ENCODE measurements at places on chromosomes 1 and 21.
A peak's percentile ranks its signal among the peaks of the same experiment; 100 is the strongest.

DNA sequence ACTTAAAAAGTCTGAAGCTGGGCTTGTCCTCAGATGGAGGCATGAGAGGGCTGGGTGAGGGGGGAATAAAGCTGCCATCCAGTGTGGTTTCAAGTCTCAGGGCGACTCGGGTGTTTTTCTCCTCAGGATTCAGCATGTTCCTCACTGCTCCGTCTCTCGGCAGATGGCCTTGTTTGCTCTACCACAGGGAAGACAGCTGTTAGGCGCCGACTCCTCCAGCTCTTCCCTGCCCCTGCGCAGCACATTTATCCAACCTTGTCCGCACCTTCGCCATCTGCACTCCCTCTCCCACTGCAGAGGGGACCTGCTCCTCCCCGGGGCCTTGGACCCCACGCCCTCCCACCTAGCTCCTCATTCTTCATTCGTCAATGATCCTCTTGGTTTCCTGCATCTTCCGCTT, 16.6 kb upstream of the S100A11 start:
- H3K27ac ChIP-seq: no peak overlapping the region
- DNase-seq: no peak
- H3K36me3 ChIP-seq: no peaks in the 10 kb centered on the region
- H3K27me3 ChIP-seq: peaks cover 3% of the 10 kb centered on the region
- H3K4me1 ChIP-seq: peaks cover 6% of the 10 kb centered on the region

DNA sequence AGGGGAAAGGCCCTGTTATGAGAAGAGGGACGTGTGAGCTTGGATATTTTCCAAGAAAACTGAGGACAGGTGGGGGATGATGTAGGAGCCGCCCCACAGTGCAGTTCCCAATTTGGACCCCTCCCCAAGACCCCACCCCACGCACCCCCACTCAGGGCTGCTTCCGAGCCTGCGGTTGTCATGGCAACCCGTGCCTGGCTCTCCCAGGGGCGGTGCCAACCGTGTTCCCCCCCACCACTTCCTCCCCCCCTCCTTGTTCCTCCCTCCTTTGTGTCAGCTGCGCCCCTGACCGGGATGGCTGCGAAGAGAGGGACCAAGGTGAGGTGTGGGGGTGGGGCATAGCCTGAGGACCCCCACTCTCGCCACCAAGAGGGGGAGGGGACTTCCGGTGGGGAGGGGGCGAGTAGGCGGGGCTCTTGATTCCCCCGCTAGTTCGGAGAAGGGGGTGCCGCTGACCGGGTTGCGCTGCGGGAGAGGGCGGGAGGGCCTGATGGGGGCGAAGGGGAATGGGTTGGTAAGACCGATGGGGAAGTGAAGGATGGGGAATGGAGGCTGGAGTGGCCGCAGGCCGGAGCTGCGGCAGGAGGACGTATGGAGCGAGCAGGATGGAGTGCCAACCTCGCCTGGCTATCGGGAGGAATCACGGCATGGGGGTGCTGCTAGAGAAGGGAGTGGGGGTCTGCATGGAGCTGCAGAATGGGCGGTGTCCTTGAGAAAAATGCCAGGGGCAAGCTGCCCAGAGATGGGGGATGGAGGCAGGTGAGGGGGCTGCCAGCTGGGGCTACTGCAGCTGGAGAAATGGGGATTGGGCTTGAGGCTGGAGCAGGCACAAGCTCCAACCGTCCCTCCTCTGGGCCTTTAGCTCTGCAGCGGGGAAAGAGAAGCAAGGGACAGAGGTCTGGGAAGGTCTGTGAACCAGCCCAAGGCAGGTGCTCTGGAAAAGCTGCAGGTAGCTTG, 953 bp downstream of the TRIM46 start:
- peak overlapping the region; percentile 94 for H3K27ac ChIP-seq
- H3K4me3 ChIP-seq: peak overlapping the region; percentile 97
- H3K36me3 ChIP-seq: peaks cover 21% of the 10 kb centered on the region
- no peaks in the 10 kb centered on the region for H3K27me3 ChIP-seq
- peak; percentile 47 for DNase-seq
- H3K4me1 ChIP-seq: peaks cover 41% of the 10 kb centered on the region

GRCh38 chr1:162710345-162710744, 78.1 kb downstream of the DDR2 start:
- H3K27ac ChIP-seq: no peak overlapping the region
- no peaks in the 10 kb centered on the region for H3K36me3 ChIP-seq
- no peaks in the 10 kb centered on the region for H3K27me3 ChIP-seq
- no peak overlapping the region for H3K4me3 ChIP-seq
- DNase-seq: no peak

- no peaks in the 10 kb centered on the region for H3K36me3 ChIP-seq
These were observed 19.2 kb upstream of the PEF1 start for GRCh38 chr1:31663622-31664452.

DNA sequence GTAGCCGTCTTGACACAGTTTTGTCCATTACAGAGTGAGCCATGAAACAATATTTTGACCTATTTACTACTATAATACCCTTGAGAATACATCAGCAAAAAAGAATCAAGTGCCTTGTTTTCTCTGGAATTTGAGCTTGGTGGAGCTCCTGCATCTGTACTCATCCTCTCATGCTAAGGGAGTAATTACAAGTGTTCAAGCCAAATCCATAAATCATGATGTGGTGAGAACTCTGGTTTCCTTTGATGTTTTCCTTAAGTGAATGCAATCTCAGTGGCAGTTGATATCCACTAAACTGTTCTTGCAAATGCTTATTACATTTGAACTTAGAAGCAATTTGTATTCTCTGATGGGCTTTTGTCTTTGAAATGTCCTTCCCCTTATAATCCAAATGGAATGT, 824.6 kb upstream of the TMPRSS15 start:
- H3K27ac ChIP-seq: no peak overlapping the region
- no peaks in the 10 kb centered on the region for H3K27me3 ChIP-seq
- no peak for DNase-seq
- no peaks in the 10 kb centered on the region for H3K36me3 ChIP-seq
- H3K4me1 ChIP-seq: no peaks in the 10 kb centered on the region

DNA sequence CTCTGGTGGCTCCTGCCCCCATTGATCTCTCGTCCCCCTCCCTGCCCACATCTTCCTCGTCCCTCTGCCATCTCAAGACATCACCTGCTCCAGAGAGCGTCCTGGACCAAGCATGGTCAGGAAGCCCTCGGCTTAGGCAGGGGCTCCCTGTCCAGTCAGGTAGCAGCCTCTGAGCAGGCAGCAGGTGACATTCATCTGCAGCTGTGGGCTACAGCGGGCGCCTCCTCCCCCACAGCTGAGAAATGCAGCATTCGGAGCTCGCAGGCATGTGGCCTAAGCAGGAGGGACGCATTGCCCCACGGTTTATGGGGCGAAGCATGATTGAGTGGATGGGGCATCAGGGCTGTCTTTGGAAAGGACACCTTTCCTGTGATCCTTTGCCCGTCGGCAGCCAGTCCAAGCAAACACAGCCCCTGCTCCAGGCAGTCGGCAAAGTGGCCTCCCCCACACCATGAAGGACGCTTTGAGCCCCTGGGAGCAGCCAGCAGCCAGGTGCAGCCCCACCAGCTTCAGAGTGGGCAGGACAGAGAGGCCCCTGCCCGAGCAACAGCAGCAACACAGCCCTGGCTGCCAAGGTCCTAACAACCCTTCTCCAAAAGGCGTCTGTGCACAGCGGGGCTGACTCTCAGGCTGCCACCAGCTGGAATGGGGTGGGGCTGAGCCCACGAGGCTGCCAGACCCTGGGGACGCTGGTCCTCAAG, 234.1 kb upstream of the VAMP3 start:
- H3K27me3 ChIP-seq: no peaks in the 10 kb centered on the region
- no peak overlapping the region for H3K27ac ChIP-seq
- DNase-seq: no peak
- no peaks in the 10 kb centered on the region for H3K4me1 ChIP-seq

DNA sequence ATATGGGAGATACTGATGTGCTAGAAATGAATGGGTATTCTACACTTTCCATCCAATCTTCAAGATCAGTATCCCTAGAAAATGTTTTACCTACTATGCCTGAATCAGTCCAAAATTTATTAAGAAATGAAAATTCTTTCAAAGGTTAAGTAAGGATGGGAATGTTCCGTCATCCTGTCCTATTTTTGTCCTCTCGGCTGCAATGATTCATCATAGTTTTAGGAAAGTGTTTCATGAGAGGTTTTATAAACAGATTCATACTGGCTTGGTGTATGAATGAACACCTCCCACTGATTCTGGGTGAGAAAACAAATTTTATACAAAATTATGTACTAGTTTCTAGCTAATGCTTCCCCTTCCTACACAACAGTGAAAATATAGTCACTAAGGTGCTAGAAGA, 504.6 kb upstream of the NR5A2 start:
- H3K4me3 ChIP-seq: no peak overlapping the region
- no peak for DNase-seq
- H3K36me3 ChIP-seq: no peaks in the 10 kb centered on the region
- no peak overlapping the region for H3K27ac ChIP-seq
- no peaks in the 10 kb centered on the region for H3K27me3 ChIP-seq

DNA sequence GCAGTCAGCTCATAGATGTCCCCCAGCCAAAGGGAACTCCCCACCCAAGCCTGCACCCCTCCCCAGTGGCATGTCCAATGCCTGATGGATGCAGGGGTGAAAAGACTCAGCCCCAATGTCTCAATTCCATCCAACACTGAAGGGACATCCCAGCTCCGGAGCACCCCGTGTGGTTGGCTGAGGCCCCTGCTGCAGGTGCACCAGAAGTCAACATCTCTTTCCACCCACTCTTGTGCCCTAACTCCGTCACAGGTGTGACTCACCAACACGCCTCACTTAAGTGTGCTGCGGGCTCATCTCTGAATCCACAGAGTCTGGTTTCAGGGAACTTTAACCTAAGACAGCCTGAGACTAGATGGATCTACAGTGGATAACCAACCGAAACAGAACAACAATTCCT, 40.9 kb upstream of the ZBTB18 start:
- no peaks in the 10 kb centered on the region for H3K36me3 ChIP-seq
- no peaks in the 10 kb centered on the region for H3K4me1 ChIP-seq
- H3K27ac ChIP-seq: no peak overlapping the region
- H3K27me3 ChIP-seq: no peaks in the 10 kb centered on the region
- no peak overlapping the region for H3K4me3 ChIP-seq
- DNase-seq: no peak

- H3K27ac ChIP-seq: no peak overlapping the region
- H3K4me1 ChIP-seq: no peaks in the 10 kb centered on the region
- H3K27me3 ChIP-seq: no peaks in the 10 kb centered on the region
- H3K36me3 ChIP-seq: no peaks in the 10 kb centered on the region
These were observed 481.2 kb upstream of the NR5A2 start for GRCh38 chr1:199546323-199546722.

- no peak overlapping the region for H3K4me3 ChIP-seq
- no peaks in the 10 kb centered on the region for H3K36me3 ChIP-seq
- DNase-seq: no peak
- no peak overlapping the region for H3K27ac ChIP-seq
- H3K27me3 ChIP-seq: no peaks in the 10 kb centered on the region
- H3K4me1 ChIP-seq: no peaks in the 10 kb centered on the region
These were observed 62.5 kb downstream of the COQ8A start for GRCh38 chr1:227002531-227003049.

GRCh38 chr1:39787468-39787867, 1.2 kb downstream of the BMP8B start:
- DNase-seq: no peak
- H3K36me3 ChIP-seq: no peaks in the 10 kb centered on the region
- no peak overlapping the region for H3K4me3 ChIP-seq
- peaks cover 6% of the 10 kb centered on the region for H3K4me1 ChIP-seq
- H3K27ac ChIP-seq: no peak overlapping the region
- no peaks in the 10 kb centered on the region for H3K27me3 ChIP-seq

DNA sequence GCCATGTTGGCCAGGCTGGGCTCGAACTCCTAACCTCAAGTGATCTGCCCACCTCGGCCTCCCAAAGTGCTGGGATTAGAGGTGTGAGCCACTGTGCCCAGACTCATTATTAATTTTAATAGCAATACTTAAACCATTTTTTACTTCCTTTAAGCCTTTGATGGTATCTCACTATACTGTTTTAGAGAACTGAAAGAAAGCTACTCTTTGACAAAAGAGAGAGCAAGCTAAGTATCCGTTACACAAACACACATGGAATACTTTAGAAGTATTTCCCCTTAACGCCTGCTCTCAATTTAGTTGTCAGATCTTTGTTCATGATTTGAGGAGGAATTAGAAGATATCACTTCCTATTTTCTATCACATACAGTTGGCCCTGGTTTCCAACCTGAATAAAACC, 189.4 kb downstream of the COP1 start:
- H3K4me3 ChIP-seq: no peak overlapping the region
- H3K4me1 ChIP-seq: no peaks in the 10 kb centered on the region
- no peak for DNase-seq
- H3K27me3 ChIP-seq: no peaks in the 10 kb centered on the region
- H3K36me3 ChIP-seq: no peaks in the 10 kb centered on the region

All from CD8-positive, alpha-beta memory T cell (primary cell).